ENCODE measurements at places on chromosomes 12 and 14.

- DNase-seq: no peak
Observed at GRCh38 chr14:38022775-38023174, 184.9 kb upstream of the SSTR1 start.

- DNase-seq: peak; percentile 64
Observed at GRCh38 chr12:123957196-123957595, 15.4 kb downstream of the CCDC92 start.

DNA sequence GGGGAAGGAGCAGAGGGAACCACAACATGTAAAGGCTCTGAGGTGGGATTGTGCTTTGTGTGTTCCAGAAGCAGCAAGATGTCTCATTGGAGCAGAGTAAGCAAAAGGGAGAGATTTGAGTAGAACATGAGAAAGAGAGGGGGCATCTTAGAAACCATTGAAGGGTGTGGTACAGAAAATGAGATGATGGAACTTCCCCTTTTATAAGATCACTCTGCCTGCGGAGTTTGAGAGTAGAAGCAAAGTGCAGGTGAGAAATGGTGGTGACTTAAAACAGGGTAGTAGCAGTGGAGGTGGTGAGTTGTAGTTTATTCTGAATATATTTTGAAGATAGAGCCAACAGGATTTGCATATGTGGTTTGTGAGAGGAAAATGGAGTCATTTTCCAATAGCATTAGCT is 56.0 kb downstream of the FBXO34 start:
- DNase-seq: no peak

DNA sequence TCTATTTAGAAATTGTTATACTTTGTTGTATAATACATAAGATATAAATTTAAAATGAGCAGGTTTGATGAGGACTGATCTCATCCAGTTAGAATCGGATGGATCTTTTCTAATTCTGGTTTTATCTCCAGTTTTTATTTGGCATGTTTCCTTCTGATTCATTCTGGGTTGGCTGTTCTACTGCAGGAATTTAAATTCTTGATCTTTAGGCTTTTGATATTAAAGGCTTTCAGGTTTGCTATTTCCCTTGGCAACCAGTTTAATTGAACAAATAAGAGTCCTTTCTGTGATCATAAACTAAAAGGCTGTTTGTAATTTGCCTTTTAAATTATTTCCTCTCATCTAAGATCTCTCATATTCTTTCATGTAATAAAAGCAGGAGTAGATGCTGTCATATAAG is 83.4 kb downstream of the PDE6H start:
- DNase-seq: no peak

GRCh38 chr14:104200591-104200990 is 62.2 kb downstream of the KIF26A start:
- DNase-seq: no peak

DNA sequence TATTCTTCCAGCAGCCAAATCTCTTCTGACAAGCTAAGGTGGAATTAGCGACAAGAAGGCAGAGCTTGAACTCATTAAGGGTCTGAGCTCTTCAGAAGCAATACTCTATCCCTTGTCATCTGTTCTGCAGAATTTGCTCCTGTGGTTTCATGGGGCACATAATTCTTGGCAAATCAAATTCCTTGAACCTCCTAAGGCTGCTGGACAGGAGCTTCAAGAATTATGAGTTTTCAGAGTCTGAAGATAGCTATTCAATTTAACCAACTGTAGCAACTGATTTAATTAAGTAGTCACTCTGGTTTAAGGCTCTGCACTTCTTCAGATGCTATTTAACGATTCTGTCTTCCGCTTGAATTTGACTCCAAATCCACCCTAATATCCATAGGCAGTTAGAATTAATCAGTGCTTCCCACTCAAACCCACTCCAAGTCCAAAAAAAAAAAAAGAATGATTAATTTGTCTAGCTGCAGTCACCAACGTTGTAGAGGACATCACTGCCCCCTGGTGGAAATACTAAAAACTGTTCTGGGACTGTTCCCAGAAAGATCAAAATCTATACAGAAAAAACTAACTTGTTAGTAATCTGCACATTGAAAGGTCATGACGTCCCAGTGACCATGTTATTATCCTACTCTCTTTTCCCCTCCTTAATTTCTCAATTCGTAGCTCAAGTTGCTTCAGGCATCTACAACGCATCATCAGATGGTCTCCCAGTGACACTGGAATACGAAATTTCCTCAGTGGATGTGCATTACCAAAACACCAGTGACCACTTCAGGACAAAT is 169.9 kb downstream of the KIF21A start:
- DNase-seq: no peak

- DNase-seq: no peak
Observed at GRCh38 chr14:35696119-35696518, 113.0 kb downstream of the RALGAPA1 start.

- no peak for DNase-seq
Observed at GRCh38 chr12:80593766-80594165, 113.7 kb upstream of the MYF6 start.

GRCh38 chr14:71206766-71207371 is 299.6 kb downstream of the PCNX1 start:
- DNase-seq: no peak

DNA sequence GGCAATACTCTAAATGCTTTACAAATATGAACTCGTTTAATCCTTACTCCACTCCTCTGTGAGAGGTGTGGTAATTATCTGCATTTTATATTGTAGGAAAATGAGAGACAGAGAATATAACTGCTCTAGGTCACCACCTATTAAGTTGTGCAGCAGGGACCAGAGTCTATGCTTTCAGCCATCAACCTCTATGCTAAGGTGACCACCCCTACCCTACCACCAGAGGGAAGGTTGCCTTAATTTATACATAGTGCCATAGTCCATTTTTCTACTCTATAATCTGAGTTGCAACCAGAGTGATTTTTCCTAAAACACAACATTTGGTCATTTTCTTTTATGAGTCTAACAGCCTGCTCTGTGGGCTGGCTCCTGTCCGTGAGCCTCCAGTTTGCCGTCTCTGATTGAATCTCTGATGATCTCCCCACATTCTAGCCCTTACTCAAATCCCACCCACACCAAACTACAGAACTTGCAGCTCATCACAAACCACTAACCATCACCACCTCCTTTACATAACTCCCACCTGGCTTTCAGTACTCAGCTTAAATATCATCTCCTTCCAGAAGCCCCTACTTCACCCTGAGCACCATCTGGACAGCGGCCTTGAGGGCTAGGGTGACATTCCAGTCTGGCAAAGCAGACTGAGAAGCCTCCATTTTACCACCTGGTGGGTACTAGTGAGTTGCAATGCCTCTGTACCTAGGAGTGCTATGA is 126.6 kb downstream of the PPM1H start:
- peak; percentile 42 for DNase-seq

- DNase-seq: peak; percentile 93
Observed at GRCh38 chr14:77098529-77099353, 683 bp downstream of the CIPC start.

GRCh38 chr14:40204441-40205175 is 772.4 kb upstream of the FBXO33 start:
- DNase-seq: no peak

GRCh38 chr12:97024393-97024792 is 117.3 kb downstream of the NEDD1 start:
- DNase-seq: no peak
